ENCODE measurements at places on chromosomes 1 and 21.
A peak's percentile ranks its signal among the peaks of the same experiment; 100 is the strongest.

GRCh38 chr1:187041104-187041503, 212.4 kb downstream of the PLA2G4A start:
- DNase-seq = no peak

DNA sequence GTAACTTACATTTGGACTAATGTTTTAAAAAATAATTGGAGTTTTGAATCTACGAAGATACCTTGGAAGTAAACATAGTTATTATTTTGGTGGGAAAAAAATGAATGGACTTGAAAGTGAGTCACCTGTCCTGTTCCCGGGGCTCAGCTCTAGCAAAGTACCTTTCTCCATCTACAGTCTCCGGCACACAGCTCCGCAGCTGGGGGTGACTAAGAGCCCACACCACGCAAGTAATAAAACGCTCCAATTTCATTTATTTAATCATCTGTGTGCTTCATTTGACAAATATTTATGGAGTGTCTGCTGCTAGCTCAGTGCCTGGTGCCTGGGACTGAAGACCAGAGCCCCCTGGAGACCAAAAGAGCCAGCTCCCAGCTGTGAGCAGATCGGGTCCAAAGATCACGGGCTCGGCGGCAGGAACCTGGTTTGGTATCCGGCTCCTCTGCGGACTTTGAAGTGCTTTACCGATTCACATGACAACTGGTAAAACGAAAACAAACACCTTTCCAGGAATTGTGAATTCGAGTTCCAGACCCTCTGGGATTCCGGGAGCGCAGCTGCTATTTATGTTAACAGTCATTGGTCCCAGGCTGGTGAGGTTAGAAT, 1.7 kb upstream of the RIPK4 start:
- DNase-seq = peak; percentile 7

- no peak for DNase-seq
These were observed 31.8 kb downstream of the GNG4 start for GRCh38 chr1:235617808-235618207.

DNA sequence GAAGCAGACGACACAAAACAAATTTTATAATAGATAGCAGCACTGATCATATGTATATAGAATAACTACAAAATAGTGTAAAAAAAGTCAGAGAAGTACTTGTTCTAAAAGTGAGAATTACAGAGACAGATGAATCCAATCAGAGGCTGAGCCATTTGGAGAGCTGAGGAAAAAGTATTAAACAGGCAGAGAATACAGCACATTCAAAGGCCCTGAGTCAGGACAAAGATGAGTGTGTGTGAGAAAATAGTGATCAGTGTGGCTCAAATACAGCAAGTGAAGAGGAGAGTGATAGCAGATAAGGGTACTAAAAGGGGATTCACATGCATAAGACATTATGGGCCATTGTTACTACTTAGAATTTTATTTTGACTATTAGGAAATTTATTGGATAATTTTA, 430.6 kb upstream of the BRINP3 start:
- no peak for DNase-seq

GRCh38 chr21:34080710-34081109, 7.3 kb downstream of the MRPS6 start:
- no peak for DNase-seq

DNA sequence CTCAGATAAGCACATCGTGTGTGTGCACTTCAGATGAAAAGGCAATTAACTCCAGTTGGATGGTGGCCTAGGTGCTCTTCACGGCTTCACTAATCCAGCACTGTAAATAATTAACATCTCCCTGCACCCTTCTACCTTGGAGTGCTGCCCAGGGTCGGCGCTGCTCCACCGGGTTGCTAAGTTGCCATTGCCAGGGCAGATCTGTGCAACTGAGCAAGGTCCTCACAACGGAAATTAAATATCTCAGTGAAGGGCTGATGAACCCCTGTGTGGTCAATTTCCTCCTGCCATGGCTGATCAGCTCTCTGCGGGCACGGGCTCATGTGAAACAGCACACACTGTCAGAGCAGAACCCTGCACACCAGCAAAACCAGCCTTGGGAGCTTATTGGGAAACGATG, 63.2 kb downstream of the SYDE2 start:
- DNase-seq = no peak

Data from inflammatory macrophage (primary cell).